ENCODE measurements at places on chromosomes 2 and 18.

DNA sequence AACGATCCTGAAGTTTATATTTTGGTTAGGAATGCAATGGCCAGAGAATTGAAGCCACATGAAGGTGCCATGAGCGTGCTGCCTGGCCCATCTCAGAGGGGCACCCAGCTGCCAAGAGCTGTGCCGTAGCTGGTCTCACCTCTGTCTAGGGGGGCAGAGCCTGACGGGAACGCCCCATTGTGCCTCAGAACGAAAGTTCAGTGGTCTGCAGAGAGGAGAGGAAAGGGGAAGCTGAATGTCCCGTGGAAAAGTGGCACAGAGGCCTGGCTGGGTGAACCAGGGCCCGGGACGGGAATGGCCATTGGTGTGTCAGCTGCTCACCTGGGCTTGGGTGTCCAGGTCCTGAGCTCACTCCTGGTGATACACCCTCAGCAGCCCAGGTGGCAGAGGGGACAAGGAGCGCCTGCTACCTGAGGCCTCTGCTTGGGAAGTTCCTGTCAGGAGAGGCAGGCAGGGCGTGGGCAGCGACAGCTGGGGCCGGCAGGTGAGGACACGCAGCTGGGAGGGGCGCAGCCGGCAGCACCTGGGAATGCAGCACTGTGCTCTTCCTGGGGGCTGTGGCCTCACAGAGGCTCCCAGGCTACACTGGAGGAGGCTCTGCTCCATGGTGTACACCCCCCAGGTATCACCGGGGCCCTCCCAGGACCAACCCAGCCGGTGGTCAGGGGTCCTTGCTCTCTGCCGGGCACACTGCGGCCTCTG is 67.3 kb downstream of the PARD6G start:
- no peak for DNase-seq

DNA sequence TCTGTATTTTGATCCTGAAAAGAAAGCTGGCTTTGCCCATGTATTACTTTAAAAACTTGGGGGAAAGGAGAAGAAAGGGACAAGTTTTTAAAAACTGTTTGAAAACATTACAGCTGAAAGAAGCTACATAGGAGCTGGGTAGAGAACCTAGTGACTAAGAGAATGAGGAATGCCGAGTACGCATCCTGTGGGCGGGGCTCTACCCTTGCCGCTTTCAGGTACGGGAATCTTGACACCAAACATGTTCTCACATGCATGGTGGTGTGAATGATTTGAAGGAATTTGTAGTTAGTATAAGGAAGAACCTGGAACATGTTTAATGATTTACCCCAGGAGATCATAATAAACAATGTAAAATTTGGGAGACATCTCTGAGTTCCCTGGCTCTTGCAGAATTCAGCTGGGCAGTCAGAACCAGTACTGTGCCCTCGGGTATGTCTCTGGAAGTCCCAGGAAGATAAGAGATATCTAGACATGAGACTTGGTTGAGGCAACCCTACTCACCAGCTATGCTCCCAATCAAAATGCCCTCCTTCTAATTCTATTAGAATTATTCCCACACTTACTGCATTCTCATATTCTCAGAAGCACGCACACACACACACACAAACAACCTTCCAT is 16.5 kb upstream of the TGFA start:
- no peak for DNase-seq

DNA sequence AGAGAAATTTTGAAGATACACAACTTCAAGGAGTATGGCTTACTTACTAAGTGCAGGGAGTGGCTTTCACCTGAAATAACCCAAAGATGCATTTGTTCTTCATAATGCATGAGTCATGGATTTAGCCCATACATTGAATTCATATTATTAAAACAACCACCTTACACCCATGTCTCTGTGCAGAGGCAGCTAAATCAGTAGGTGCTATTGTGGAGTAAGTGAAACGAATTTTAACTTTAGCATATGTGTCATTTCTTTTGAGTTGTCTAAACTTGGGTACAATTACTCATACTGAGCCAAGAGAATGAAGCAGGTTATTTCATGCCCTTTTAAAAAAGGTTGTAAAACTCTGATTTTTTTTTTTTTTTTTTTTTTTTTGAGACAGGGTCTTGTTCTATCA is 11.0 kb upstream of the ANKRD29 start:
- no peak for DNase-seq

GRCh38 chr18:57589161-57589560 is 2.7 kb upstream of the FECH start:
- no peak for DNase-seq

DNA sequence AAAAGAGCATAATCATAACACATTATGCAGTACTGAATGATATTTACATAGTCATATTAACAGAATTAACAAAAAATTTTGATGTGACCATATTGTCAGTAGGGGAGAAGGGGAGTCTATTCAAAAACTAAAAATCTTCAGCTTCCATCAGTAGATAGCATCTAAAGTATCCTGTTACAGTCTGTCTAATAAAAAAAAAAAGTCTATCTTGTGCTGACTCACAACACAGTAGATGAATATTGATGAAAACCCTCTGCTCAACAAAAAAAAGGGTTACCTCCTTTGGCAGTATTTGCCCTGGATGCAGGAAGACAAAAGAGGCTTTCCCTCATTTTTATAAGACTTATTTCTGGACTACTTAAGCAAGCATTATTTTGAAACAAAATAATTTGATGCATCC is 27.3 kb downstream of the GRB14 start:
- no peak for DNase-seq

DNA sequence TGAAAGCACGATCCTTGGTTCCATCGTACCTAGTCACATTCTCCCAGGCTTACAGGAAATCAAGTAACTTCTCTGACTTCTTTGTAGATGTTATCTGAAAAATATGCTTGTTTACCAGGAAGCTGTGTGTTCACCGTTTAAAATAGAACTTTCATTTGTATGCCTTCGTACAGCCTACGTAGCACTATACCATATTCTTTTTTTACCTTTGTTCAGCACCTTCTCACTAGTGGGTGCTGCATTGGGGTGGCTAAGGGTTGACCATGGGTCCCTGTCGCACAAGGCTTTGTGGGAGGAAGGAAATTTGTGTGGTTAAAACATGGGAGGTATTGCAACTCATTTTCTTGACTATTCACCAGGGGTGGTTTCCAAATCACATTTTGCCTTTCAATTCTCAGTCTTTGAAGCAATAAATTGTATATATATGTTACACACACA is 16.6 kb downstream of the MALT1 start:
- peak; percentile 53 for DNase-seq

DNA sequence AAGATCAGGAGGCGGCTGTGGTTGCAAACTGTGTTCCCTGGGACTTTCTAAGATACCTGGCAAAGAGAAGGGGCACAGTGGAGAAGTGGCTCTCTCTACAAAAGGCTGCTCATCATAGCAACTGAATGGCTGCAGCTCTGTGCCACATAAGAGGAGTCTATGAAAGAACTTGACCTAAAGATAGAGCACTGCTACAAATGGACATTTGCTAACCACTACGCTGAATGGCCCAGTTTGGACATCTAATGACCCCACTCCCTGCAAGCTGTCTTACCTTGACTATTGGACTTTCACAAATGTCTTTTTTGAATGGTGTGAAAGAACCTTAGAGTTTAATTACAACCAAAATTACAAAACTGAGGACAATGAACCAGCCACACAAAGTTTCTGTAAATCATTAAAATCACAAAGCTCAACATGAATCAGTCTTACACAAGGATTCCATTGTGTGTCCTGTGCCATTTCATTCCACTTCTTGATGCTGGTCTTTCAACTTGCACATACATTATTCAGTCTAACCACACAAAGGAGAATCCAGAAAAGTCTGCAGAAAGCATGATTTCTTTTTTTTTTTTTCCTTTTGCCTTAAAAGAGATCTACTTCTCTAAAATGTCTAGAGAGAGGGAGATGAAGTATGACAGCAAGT is 154.0 kb downstream of the LAMA1 start:
- DNase-seq: no peak
